Activated CD4-positive, alpha-beta memory T cell treated with anti-CD3 and anti-CD28 coated beads for 36 hours (primary cell): ENCODE measurements at places on chromosomes 2 and 18. TPM values are rescaled to one million over a fixed set of nuclear protein-coding genes. Genes with fewer than 3 reads are reported as not detected.
A peak's percentile ranks its signal among the peaks of the same experiment; 100 is the strongest.

KYNU gene
- total RNA-seq: not detected

SKA1 gene
- 46.0 TPM for total RNA-seq

PSMG2 gene
- total RNA-seq: 112 TPM

MGAT4A gene
- total RNA-seq: 71.9 TPM

TEX44 gene
- not detected for total RNA-seq

SERPINB4 gene
- not detected for total RNA-seq

TXNDC2 gene
- total RNA-seq: not detected

RASGRP3 gene
- 1.2 TPM for total RNA-seq

OST4 gene
- total RNA-seq: 310 TPM

GRCh38 chr18:3652380-3653262 is 202.6 kb downstream of the TGIF1 start:
- DNase-seq: peak; percentile 88
- peak overlapping the region; percentile 9 for H3K4me3 ChIP-seq
- H3K4me1 ChIP-seq: peaks cover 34% of the 10 kb centered on the region
- H3K27me3 ChIP-seq: no peaks in the 10 kb centered on the region
- H3K36me3 ChIP-seq: no peaks in the 10 kb centered on the region
- peak overlapping the region; percentile 83 for H3K27ac ChIP-seq

- no peaks in the 10 kb centered on the region for H3K27me3 ChIP-seq
- DNase-seq: no peak
- H3K4me3 ChIP-seq: no peak overlapping the region
- peaks cover 2% of the 10 kb centered on the region for H3K36me3 ChIP-seq
Measured at GRCh38 chr18:49127471-49128190, 176.9 kb upstream of the SMAD7 start.

DNA sequence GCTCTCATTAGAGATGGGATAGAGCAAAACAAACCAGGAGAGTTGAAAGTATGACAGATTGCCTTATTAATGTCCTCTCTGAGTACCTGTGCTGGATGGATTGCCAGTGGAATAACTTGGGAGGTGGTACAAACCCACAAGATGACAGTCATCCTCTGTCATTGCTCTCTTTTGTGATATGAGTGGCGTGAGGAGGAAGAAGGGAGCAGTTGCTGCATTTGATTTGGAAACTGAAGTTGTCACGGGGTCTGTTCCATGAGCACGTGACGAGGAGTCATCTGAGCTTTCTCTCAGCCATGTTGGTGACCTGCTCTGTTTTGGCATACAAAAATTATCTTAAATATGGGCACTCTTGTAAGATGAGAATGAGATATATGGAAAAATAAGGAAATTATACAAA is 204.9 kb downstream of the FAM210A start:
- peaks cover 24% of the 10 kb centered on the region for H3K36me3 ChIP-seq
- DNase-seq: no peak
- no peak overlapping the region for H3K27ac ChIP-seq
- peaks cover 7% of the 10 kb centered on the region for H3K4me1 ChIP-seq
- no peak overlapping the region for H3K4me3 ChIP-seq
- no peaks in the 10 kb centered on the region for H3K27me3 ChIP-seq

DNA sequence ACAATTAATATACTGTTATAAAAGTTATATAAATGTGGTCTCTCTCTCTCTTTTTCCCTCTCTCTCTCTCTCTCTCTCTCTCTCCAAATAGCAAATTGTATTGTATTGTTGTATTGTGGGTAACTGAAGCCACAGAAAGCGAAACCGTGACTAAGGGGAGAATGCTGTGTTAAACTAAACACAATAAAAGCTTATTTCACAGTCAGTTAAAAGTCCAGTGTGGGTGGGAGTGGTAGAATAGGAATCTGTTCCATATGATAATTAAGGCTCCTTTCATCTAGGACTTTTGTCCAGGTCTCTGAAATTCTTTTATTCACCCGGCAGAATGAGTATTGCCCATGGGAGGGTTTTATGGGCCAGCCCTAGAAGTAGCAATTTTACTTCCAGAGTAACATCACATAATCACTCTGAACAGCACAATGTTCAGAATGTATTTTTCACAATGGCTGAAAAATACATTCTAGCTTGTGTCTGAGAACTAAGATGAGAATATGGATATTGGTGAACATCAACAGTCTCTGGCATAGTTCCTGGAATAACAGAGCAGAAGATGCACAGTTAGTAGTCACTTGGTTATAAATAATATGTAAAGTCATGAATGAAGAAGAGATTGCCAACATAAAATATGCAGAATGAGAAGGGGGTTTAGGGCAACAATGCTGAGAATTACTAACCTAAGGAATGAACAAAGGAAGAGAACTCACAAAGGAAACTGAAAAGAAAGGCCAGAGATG is 399.1 kb downstream of the PLCL1 start:
- no peak overlapping the region for H3K4me3 ChIP-seq
- no peaks in the 10 kb centered on the region for H3K36me3 ChIP-seq
- no peak overlapping the region for H3K27ac ChIP-seq
- no peaks in the 10 kb centered on the region for H3K4me1 ChIP-seq
- no peak for DNase-seq

DNA sequence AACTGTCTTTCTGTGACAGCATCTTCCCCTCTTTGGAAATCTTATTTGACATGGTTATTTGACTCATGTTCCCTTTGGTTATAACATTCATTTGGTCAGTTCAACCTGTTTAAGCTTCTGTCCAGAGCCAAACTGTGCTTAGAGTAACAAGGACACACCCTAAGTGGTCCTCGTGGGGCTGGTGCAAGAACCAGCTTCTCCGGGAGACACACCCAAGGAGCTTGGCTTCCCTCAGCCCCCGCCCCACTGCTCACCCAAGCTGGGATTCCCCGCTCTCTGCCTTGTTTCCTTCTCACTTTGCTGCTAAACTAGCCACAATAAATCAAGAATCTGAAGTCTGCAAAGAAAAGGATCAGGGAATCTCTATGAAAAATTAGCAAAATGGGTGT is 1.4 kb downstream of the SCYGR3 start:
- no peak overlapping the region for H3K27ac ChIP-seq
- H3K27me3 ChIP-seq: peaks cover 43% of the 10 kb centered on the region
- peaks cover 12% of the 10 kb centered on the region for H3K4me1 ChIP-seq
- H3K36me3 ChIP-seq: no peaks in the 10 kb centered on the region
- no peak for DNase-seq

GRCh38 chr18:9239720-9240119 is 94.9 kb upstream of the TWSG1 start:
- no peak overlapping the region for H3K4me3 ChIP-seq
- H3K27ac ChIP-seq: peak overlapping the region; percentile 61
- peaks cover 29% of the 10 kb centered on the region for H3K4me1 ChIP-seq
- peaks cover 32% of the 10 kb centered on the region for H3K36me3 ChIP-seq
- H3K27me3 ChIP-seq: no peaks in the 10 kb centered on the region

GRCh38 chr18:37956902-37957301 is 391.3 kb upstream of the CELF4 start:
- H3K27ac ChIP-seq: no peak overlapping the region
- H3K4me1 ChIP-seq: no peaks in the 10 kb centered on the region
- no peaks in the 10 kb centered on the region for H3K27me3 ChIP-seq

DNA sequence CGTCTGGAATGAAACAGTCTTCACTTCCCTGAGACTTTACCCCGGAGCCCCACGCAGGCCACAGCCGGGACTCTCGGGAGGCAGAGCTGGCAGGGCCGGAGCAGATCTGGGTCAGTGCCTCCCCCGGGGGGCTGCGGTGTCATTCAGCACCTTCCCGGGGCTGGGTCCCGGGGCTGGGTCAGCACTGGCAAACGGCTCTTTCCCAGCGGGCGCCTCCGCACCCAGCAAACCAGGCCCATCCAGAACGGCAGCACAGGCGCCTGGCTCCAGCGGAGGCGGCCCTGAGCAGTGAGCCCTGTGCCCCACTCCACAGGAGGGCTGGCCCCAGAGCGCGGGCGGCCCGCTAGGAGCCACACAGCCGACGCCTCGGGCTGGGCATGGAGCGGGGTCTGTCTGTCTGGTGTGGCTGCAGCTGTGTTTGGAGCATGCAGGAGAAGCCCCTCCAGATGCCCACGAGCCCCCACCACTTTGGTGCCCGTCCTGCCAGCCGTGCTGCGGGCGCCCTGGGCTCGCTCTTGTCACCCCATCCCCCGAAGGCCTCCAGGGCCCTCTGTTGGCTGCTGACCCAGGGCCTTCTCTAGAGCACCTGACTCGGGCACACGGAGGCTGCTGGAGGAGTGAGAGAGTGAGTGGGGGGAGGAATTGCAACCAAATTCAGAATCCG is 132.1 kb upstream of the CTDP1 start:
- H3K27me3 ChIP-seq: no peaks in the 10 kb centered on the region
- no peak for DNase-seq
- H3K27ac ChIP-seq: no peak overlapping the region
- no peak overlapping the region for H3K4me3 ChIP-seq
- no peaks in the 10 kb centered on the region for H3K36me3 ChIP-seq

GRCh38 chr2:231001921-231002320 is 6.0 kb downstream of the SPATA3 start:
- H3K27me3 ChIP-seq: peaks cover 40% of the 10 kb centered on the region
- H3K4me3 ChIP-seq: no peak overlapping the region

- no peak overlapping the region for H3K27ac ChIP-seq
- peaks cover 38% of the 10 kb centered on the region for H3K4me1 ChIP-seq
- DNase-seq: no peak
- H3K36me3 ChIP-seq: peaks cover 2% of the 10 kb centered on the region
- no peaks in the 10 kb centered on the region for H3K27me3 ChIP-seq
Measured at GRCh38 chr2:31940920-31941319, 69.9 kb downstream of the MEMO1 start.

- no peak overlapping the region for H3K4me3 ChIP-seq
- no peaks in the 10 kb centered on the region for H3K36me3 ChIP-seq
- H3K4me1 ChIP-seq: no peaks in the 10 kb centered on the region
- H3K27ac ChIP-seq: no peak overlapping the region
Measured at GRCh38 chr18:7663366-7664312, 96.5 kb downstream of the PTPRM start.

DNA sequence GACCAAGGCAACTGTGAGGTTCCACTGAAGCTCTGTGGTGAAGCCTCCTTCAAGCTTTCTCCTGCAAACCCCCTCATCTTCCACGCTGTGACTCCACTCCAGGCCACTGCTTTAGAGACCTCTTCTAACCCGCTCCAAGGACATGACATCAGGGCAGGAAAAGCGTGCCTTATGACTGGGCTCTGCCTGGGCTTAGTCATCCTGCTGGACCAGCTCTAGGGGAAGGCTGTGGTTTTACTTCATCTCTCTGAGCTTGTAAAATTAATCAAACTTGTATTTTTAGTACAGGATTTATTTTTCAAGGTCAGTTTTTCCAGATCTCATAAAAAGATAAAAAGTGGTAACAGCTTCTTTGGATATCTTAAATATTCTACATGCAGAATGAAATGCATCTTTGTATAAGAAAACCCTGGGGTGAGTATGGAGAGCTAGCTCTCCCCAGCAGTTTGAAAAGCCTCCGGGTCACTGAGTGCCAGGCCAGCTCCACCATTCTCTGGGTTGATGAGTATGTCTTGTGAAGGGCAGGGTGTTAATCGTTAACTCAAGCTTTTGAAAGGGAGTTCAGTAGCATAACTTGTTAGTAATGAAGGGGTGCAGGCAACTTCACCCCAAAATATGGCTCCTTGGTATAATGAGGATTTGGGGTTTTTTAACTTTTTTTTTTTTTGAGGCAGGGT is 33.1 kb upstream of the YPEL5 start:
- H3K4me3 ChIP-seq: no peak overlapping the region
- H3K4me1 ChIP-seq: peaks cover 4% of the 10 kb centered on the region
- H3K27me3 ChIP-seq: peaks cover 2% of the 10 kb centered on the region
- H3K36me3 ChIP-seq: no peaks in the 10 kb centered on the region

GRCh38 chr2:137220438-137220993 is 455.2 kb downstream of the THSD7B start:
- H3K4me1 ChIP-seq: no peaks in the 10 kb centered on the region
- no peaks in the 10 kb centered on the region for H3K27me3 ChIP-seq

GRCh38 chr2:210558708-210559107 is 2.3 kb downstream of the CPS1 start:
- no peaks in the 10 kb centered on the region for H3K4me1 ChIP-seq
- no peak for DNase-seq
- H3K4me3 ChIP-seq: no peak overlapping the region
- H3K27me3 ChIP-seq: no peaks in the 10 kb centered on the region
- no peaks in the 10 kb centered on the region for H3K36me3 ChIP-seq

GRCh38 chr2:163626639-163627109 is 109.1 kb downstream of the FIGN start:
- no peaks in the 10 kb centered on the region for H3K4me1 ChIP-seq
- H3K27ac ChIP-seq: no peak overlapping the region
- DNase-seq: no peak
- H3K27me3 ChIP-seq: no peaks in the 10 kb centered on the region

GRCh38 chr2:156001851-156002250 is 330.7 kb downstream of the NR4A2 start:
- H3K4me1 ChIP-seq: no peaks in the 10 kb centered on the region
- H3K27ac ChIP-seq: no peak overlapping the region
- no peaks in the 10 kb centered on the region for H3K27me3 ChIP-seq
- H3K36me3 ChIP-seq: no peaks in the 10 kb centered on the region
- DNase-seq: no peak

DNA sequence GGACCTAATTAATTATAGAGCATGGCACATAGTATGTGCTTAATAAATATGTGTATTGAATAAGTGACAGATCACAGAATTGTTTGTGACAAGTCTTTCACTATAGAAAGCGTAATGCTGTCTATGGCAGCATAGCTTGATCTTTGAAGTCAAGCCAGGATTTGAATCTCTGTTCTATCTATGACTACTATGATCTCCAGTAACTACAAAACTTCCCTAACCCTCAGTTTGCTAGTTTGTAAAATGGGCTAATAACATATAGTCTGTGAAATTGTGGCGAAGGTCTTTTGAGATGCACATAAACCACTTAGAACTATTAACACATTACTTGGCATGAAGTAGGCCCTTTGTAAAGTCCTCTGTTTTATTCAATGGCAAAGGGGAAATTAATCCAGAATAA is 4.0 kb upstream of the FHL2 start:
- no peak overlapping the region for H3K4me3 ChIP-seq
- H3K36me3 ChIP-seq: no peaks in the 10 kb centered on the region
- H3K27ac ChIP-seq: no peak overlapping the region

- H3K36me3 ChIP-seq: no peaks in the 10 kb centered on the region
- H3K4me1 ChIP-seq: peaks cover 12% of the 10 kb centered on the region
- peaks cover 78% of the 10 kb centered on the region for H3K27me3 ChIP-seq
- H3K27ac ChIP-seq: no peak overlapping the region
- DNase-seq: no peak
- H3K4me3 ChIP-seq: no peak overlapping the region
Measured at GRCh38 chr2:104867813-104868504, 14.0 kb downstream of the POU3F3 start.

DNA sequence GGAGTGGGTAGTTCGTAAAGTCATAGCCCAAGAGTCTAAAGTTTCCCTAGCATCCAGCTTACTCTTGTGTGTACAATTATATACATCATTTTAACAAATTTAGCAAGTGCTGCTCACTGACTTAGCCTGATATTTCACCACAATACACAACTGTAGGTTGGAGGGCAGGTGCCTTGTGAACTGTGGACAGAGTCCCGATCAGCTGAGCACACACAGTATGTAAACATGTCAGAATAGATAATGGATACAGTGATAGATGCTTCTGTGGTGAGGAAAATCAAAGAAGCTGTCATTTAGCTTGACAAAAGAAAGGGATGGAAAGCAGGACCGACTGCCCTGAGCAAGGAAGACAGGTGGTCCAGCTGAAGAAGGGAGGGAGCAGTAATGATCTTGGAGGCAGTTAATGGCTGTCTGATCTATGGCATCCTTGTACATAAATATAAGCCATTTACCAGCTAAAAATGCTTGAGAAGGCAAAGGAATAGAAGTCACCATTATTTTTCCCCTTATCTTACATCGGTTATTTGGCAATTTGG is 372.8 kb upstream of the UBE2E3 start:
- no peak for DNase-seq
- no peak overlapping the region for H3K4me3 ChIP-seq
- H3K4me1 ChIP-seq: no peaks in the 10 kb centered on the region
- H3K27me3 ChIP-seq: no peaks in the 10 kb centered on the region
- H3K27ac ChIP-seq: no peak overlapping the region
